ENCODE measurements at places on chromosomes 12 and 14. TPM values are rescaled to one million over a fixed set of nuclear protein-coding genes. Genes with fewer than 3 reads are reported as not detected.
A peak's percentile ranks its signal among the peaks of the same experiment; 100 is the strongest.

DNA sequence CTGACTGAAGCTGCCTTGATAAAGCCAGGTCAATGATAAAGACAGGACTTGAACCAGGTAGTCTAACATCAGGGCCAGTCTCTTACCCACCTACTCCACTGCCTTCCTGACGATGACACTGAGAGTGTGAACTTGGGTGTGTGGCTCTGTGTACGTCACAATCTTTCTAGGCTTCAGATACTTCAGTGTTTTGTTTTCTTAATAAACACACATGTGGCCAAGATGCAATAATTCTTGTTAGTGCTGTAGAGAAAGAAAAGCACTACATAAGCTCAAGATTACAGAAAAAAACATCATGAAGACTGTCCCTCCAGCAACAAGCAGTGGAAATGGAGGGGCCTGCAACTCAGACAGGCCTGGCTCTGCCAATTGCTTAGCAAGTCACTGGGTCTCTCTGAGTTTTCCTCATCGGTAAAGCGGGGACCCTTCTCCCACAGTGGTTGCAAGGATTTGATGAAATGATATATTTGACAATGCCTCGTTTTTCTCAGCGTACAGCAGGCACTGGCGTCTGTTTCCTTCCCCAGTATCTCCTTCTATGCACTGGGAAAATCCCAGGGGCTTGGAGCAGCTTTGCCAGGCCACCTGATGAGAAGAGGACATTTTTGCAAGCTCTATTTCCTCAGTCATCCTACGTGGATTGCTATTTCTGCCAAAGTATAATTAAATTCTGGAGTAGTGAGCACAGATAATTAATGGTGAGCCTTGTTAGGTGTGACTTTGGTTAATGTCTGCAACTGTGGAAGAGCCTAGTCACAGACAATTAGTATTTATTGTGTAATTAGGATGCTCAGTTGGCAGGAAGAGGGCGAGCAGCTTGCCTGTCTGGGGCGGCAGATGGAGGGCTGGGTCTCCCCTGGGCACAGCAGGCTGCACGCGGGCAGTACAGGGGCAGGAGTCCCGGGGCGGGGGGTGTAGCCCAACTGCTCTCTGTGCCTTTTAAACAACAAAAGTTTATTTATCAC is 55.8 kb upstream of the CHGA start:
- DNase-seq = no peak

- DNase-seq = no peak
Observed at GRCh38 chr12:13957576-13957975, 23.8 kb downstream of the GRIN2B start.

- DNase-seq = no peak
Observed at GRCh38 chr14:99030454-99030853, 241.5 kb downstream of the BCL11B start.

DNA sequence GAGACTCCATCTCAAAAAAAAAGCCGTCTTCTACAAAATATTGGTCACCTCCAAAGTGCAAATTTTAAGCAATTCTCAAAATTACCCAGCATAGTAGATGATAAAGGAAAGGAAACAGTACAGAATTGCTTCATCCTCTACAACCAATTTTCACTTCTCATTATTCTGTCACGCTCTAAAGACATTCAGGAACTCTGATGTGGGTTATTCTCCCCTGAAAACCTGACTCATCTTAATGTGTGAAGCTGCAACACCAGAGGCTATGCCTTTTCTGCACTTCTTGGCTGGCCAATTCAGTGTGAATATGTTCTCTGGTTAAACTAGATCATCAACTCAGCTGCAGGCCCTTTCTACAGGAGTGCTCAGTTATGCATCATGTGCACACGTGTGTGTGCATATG is 11.0 kb downstream of the PTGER2 start:
- peak; percentile 73 for DNase-seq

DNA sequence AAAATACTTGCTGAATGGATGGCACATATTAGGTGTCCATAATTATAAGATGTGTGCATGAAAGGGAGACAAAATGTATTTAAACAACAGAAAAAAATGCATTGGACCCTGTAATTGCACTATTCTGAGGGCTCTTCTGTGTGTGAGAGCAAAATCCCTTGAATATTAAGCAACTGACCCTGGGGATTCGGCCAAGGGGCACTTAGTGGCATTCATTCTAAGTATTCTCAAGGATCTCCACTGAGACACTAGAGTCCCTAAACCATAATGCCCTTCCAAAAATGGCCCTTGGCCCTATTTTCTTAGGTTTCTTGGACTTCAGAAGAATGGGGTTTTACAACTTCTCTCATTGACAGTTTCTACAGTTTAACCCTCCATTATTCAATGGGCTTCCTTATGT is 388.6 kb downstream of the GLT1D1 start:
- DNase-seq = no peak

- no peak for DNase-seq
Observed at GRCh38 chr14:63203618-63204406, 431 bp upstream of the RHOJ start.

- DNase-seq = peak; percentile 5
Observed at GRCh38 chr14:39491134-39491571, 58.9 kb upstream of the FBXO33 start.

- DNase-seq = no peak
Observed at GRCh38 chr14:50229681-50230080, 1.7 kb downstream of the SOS2 start.

- no peak for DNase-seq
Observed at GRCh38 chr12:96434107-96434506, 33.9 kb upstream of the CDK17 start.

Gene IL22
- polyA plus RNA-seq = not detected

DNA sequence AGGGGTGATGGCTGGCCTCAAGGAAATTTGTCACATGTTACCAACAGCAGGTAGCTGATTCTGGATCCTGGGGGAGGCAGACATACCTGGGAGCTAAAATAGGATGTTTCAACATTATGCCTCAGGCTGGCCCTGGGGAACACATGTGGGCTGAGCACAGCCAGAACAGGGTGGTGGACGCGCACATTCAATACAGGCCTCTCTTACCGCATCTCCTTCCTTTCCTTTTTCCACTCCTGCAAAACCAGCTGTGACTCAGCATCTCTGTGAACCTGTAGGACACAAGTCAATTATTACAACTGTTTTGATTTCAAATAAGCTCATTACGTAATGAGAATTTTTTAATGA is 61.0 kb downstream of the NT5DC3 start:
- no peak for DNase-seq

Gene LRTM2
- polyA plus RNA-seq = not detected

Gene STON2
- polyA plus RNA-seq = 0.28 TPM

Gene SLC2A3
- polyA plus RNA-seq = 86.8 TPM

Gene MGAT4C
- not detected for polyA plus RNA-seq

DNA sequence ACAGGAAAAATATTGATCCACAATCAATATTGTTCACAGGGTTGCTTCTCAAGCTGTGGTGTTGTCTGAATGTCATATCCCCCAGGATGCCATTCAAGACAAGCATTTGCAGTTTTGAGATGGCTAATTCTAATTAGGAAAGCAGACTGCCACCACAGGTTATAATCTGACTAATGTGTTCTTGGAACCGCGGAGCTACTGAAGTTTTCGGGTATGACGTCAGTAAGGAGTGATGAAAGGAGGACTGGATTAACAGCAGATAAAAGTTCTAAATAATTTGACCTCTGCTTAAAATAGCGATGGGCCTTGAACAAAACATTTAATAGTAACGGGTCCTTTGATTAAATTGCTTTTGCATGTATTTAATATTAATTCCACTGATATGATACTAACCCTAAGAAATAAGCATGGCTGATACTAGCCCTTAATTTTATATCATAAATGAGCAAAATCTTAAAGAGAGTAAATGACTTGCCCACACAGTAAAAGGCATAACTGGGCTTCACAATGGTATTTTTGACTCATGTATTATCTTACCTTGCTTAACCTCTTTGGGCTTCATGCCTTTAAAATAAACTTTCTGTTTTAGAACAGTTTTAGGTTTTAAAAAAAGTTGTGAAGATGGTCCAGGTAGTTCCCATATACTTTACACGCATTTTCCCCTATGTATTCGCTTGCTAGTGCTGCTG is 50.3 kb downstream of the TSHR start:
- no peak for DNase-seq

Gene OTUB2
- 0.22 TPM for polyA plus RNA-seq

GRCh38 chr12:101407049-101407435 is 530 bp downstream of the ARL1 start:
- peak; percentile 2 for DNase-seq

DNA sequence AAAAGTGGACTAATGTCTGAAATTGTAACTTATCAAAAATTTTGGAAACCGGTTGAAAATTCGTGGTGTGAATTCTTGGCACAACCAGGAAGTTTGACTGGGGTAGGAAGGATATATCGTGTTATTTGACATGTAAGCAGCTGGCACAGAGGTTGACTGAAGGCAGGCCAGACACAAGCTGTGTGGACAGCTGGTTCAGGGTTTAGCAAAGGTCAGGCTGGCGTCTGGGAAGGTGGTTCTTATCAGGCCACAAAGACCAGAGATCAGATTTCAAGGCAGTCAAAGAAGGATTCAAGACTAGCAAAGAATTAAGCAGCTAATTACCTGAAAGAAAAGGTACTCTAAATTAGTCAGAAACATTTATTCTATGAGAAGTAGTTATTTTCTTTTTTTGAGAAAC is 450.2 kb upstream of the MDGA2 start:
- no peak for DNase-seq

Gene GATC
- polyA plus RNA-seq = 14.4 TPM
